ENCODE measurements at places on chromosomes 7 and 10.
A peak's percentile ranks its signal among the peaks of the same experiment; 100 is the strongest.

- DNase-seq = no peak
Observed at GRCh38 chr7:27697861-27698430, 35.3 kb upstream of the HIBADH start.

- DNase-seq = peak; percentile 90
Observed at GRCh38 chr7:100965723-100966541, 3.4 kb upstream of the MUC12 start.

DNA sequence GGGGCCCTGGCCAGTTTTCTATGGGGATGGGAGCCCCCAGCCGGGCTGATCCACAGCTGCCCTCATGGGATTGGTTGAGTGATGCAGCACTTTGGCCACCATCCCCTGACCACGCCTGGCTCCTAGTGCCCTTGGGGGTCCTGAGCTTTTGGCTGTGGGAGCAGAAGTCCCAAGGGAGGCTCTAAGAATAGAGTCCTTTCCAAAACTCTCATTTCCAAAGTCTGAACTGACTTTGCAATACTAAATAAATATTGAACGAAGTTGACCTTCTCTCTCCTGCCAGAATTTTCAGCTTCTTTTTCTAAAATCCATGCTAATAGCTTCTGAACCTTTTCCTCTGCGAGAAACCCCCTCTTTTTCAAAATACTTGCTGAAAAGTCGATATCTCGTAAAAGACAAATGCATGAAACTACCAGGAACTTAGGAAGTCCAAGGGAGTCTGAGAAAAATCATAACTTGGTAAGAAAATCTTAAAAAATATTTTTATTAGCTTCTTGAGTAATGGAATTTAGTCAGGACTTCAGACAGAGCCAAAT, 62.7 kb upstream of the IGFBP3 start:
- DNase-seq = no peak

GRCh38 chr10:76975126-76975525, 662.5 kb downstream of the KCNMA1 start:
- no peak for DNase-seq

- no peak for DNase-seq
Observed at GRCh38 chr7:84042110-84042539, 152.5 kb downstream of the SEMA3A start.

DNA sequence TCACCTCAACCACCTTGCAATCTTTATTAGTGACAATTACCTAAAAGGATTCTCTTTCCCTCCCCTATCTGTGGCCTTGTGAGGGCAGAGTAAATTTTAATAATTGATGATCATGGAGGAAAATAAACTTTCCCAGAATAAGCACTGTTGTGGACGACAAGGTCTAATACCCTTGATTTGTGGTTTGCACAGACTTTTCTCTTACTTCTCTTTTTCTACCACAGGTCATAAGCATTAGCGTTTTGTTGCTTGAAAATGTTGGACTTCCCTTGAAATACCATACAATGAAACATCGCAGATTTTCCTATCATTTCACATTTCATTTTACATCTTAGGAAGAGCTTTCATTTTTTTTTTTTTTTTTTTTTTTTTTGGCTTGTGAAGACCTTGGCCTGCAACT, 188.1 kb upstream of the TMEM72 start:
- DNase-seq = no peak

- DNase-seq = no peak
Observed at GRCh38 chr7:152677808-152678670, 2.1 kb upstream of the XRCC2 start.

DNA sequence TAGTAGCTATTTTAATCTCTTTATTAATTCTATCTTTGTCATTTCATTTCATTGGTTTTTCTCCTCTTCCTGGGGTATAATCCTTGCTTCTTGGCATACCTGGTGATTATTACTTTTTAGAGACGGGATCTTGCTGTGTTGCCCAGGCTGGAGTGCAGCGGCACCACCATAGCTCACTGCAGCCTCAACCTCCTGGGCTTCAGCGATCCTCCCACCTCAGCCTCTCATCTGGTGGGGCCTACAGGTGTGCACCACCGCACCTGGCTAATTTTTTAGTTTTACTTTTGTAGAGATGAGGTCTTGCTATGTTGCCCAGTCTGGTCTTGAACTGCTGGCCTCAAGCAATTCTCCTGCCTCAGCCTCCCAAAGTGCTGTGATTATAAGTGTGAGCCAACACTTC, 22.0 kb upstream of the OCM2 start:
- no peak for DNase-seq

DNA sequence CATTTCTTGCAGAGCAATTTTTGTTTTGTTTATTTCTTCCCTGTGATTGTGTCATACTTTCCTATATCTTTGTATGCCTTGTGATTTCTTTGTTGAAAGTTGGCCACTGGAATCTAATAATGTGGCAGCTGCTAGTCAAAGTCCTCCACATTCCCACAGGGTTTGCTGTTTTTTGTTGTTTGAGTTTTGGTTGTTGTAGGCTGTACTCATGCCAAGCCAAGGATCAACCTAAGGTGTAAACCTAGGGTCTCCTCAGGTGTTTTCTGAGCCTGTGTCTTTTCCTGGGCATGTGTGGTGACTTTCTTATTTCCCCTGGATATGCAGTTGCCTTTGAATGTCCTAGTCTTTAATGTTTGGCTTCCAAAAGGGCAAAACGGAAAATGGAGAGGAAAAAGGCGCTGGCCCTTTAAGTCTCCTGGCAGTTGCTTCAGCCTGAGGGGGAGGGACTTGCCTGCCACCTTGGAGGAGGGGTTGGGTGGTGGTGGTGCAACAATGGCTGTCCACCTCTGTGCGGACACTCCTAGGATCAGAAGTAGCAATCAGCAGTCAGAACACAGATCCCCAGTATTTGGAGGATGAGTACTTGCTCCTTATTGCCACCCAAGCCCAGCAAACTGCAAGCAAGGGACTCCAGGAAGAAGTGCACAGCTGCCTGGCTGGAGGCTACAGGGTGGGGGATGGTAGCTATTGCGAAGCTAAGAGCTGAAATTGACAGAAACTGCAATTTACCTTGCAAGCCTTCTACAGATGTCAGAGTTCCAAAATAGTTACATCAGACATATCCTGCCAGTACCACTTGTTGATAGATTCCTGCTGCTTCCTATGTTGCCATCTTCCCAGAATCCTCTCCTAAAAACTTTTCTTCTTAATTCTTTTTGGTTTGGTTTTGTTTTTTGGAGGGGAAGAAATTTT, 5.6 kb upstream of the ZNF518A start:
- DNase-seq = peak; percentile 8

DNA sequence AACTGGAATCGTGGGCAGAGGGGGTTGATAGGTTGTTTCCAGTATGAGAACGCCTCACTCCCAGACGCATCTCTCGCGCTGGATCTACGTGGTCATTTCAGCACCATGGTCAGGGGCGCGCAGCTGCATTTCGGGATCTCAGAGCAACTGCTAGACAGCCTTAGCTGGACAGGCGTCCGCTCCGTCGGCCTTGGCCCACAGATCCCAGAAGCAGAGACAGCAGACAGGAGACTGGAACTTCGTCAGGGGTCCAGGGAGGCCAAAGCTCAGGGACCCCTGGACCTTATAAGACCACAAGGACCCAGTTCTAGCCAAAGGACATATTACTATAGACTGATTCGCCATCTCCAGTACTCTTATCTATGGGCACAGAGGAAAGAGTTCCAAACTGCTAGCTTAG, 5.3 kb downstream of the NEUROG3 start:
- DNase-seq = peak; percentile 24

DNA sequence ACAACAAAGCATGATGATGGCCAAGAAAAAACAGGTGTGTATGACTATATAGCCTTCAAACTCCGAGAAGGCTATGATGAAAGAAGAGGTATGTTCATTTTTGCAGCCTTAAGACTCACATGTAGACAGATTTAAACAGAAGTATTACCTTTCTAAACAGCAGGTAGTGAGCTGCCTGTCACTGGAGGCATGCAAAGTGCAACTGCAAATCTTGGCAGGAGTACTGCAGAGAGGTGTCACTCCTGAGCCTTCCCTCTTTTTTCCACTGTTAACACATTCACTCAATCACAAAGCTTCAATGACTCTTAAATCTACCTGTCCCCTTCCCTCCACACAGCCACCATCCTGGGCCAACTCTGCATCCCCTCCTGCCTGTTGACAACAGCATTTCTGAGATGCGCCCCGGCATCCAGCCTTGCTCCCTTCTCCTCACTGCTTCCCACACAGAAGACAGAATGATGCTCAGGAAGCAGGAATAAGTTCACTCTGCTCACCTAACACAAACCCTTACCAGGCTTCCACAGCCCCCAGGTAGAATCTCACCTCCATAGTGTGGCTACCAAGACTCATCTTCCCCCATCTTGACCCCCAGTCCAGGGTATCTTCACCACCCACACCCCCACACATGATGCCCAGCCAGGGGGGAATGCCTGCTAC, 161.9 kb upstream of the ZMIZ1 start:
- no peak for DNase-seq

GRCh38 chr7:69598487-69599285, 411 bp downstream of the AUTS2 start:
- DNase-seq = no peak

- no peak for DNase-seq
Observed at GRCh38 chr10:78947733-78948132, 121.0 kb upstream of the ZMIZ1 start.

DNA sequence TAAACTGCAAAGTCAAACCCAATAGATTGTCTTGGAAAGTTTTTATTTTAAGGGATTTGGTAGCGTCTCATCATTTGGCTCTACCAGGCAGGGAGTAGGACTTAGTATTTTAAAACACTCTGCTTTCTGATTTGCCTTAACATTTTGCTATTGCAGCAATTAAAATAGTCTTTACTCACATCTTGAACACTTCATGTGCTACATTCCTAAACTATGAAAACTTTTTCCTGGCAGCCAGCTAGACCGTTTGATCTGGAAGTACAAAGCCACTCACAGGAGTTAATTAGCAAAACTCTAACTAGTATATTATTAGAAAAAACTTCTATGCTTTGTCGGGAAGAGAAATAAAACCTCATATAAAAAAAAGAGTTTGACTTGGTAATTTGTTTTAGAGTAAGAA, 111.4 kb downstream of the TFPI2 start:
- no peak for DNase-seq
